ENCODE measurements at places on chromosomes 13 and 19.

- DNase-seq, result no peak
Measured at GRCh38 chr13:94664889-94665288, 47.5 kb downstream of the SOX21 start.

DNA sequence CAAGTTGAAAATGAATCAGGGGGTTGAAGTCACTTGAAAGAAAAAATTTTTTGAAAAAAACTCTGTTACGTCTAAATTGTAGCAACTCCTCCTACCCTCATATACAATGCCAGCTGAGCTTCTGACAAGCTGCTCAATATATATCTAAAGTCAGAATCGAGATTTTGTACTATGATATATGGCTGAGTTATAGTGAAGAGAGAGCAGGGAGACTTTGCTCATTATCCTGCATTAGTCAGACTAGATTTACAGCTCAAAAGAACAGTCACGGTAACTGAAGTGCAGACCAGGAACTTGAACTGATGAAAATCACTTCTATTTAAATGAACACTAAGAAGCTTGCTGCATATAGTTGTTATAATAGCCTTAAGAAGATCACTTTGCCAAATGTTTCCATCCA lies 153.1 kb downstream of the LACC1 start:
- no peak for DNase-seq

DNA sequence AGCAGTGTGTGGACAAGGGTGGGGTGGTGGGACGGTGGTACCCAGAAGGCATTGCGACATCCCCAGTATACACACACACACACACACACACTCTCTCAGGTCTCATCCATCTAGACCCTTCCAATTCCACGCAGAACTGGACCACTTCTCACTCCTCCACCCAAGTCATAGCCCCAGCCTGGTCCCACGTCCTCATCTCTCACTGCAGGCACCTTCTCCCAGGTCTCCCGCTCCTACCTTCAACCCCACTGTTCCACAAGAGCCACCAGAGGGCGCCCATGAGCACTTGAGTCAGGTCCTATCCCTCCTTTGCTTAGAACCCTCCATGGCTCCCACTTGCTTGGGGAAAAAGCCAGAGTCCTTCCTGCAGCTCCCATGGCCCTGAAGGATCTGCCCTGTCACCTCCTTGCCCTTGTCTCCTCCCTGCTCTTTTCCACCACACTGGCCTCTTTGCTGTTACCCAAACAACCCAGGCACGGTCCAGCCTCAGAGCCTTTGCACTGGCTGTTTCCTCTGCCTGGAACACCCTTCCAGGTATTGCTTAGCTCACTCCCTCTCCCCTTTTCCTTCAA lies 62.6 kb downstream of the IER2 start:
- peak; percentile 57 for DNase-seq

DNA sequence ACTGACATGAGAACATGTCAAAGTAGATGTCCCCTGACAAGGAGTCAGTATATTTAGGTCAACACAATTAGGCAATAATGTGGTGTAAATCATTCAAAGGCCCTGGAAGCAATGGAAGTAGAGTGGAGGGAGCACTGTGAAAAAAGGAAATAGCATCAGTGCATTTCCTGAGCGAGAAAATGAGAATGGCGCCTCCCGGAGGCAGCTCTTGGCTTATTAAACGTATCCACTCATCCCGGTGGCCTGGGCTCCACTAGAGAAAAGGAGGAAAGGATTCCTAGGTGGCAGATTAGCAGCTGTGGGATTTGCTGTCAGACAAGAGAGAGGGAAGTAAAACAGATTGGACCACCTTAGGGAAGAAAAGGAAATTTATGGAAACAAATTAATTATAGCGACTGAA lies 173.7 kb upstream of the TMTC4 start:
- no peak for DNase-seq

GRCh38 chr13:85887406-85887805 lies 88.2 kb upstream of the SLITRK6 start:
- no peak for DNase-seq

DNA sequence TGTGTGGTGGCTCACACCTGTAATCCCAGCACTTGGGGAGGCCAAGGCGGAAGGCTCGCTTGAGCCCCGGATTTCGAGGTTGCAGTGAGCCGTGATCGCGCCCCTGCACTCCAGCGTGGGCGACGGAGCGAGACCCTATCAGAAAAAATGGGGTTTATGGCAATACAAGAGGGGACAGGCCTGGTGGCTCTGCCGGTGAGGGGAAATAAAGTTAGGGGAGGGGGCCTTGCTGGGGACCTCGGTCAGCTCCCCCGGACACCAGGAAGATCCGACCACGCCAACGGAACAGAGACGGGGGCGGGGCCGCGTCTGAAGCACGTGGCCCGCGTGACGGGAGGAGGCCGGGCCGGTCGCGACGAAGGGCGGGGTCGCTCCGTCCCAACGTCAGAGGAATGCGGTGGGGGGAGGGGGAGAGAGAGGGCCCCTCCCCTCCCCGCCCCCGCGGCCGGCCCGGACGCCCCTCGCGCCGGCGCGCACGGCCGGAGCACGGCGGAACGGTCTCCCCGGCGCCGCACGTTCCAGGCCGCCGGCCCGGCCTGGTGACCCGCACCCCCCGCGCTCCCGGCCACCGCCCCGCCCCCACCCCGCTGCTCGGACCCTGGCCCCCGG lies 1.9 kb upstream of the HNRNPL start:
- DNase-seq, result peak; percentile 79

DNA sequence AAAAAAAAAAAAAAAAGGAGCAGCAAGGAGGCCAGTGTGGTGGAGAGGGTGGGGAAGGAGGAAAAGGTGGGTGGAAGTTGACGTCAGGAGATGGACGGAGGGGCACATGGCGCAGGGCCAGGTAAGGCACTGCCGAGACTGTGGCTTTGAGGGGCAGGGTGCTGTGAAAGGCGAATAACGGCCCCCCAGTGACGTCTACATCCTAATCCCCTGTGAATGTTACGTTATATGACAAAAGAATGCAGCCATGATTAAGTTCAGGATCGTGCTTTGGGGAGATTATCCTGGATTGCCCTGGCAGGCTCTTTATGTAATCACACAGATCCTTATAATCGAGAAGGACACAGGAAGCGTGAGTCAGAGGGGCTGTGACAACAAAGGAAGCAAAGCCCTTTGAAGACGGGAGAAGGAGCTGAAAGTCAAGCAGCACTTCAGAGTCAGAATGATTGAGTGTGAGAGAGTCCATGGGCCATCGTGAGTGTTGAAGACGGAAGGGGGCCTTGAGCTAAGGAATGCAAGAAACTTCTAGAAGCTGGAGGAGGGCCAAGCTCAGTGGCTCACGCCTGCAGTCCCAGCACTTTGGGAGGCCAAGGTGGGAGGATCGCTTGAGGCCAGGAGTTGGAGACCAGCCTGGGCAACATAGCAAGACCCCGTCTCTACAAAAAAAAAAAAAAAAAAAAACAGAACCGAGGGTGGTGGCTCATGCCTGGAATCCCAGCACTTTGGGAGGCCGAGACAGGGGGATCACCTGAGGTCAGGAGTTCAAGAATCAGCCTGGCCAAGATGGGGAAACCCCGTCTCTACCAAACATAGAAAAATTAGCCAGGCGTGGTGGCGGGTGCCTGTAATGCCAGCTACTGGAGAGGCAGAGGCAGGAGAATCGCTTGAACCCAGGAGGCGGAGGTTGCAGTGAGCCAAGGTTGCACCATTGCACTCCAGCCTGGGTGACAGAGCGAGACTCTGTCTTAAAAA lies 13.8 kb upstream of the CEACAM16 start:
- DNase-seq, result peak; percentile 39

DNA sequence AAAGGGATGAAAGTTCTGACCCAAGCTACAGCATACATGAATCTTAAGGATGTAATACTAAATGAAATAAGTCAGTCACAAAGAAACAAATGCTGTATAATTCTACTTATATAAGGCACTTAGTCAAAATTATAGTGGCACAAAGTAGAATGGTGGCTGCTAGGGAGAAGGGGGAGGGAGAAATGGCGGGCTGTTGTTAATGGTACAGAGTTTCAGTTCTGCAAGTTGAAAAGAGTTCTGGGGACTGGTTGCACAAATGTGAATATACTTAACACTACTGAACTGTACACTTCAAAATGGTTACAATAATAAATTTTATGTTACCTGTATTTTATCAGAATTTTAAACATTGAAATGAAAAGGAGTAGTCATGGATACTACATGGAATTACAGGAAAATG lies 48.9 kb upstream of the CLDN10 start:
- DNase-seq, result no peak

Measured in NT2/D1 (cell line).